ENCODE measurements at places on chromosomes 12 and 14.

GRCh38 chr12:121096199-121096798 lies 36.4 kb upstream of the P2RX7 start:
- no peak for DNase-seq

- no peak for DNase-seq
These were observed 85.7 kb downstream of the BTG1 start for GRCh38 chr12:92059960-92060359.

DNA sequence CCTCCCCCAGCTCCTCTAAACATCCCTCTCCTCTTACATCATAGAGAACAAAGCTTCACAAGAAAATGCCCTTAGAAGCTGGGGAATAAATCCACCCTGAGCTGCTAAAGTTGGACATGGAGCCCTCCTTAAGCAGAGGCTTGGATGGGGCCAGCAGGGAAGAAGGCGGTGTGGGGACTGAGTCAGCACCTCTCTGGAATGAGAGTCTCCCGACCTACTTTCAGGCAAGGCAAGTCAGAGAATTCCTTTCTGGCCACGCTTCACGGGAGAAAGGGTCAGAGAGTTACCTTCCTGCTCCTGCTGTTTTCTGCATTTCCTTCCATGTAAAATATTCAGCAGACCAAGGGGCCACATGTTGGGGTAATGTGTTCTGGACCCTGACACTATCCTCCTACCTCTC lies 113.3 kb upstream of the PRB2 start:
- DNase-seq = no peak

DNA sequence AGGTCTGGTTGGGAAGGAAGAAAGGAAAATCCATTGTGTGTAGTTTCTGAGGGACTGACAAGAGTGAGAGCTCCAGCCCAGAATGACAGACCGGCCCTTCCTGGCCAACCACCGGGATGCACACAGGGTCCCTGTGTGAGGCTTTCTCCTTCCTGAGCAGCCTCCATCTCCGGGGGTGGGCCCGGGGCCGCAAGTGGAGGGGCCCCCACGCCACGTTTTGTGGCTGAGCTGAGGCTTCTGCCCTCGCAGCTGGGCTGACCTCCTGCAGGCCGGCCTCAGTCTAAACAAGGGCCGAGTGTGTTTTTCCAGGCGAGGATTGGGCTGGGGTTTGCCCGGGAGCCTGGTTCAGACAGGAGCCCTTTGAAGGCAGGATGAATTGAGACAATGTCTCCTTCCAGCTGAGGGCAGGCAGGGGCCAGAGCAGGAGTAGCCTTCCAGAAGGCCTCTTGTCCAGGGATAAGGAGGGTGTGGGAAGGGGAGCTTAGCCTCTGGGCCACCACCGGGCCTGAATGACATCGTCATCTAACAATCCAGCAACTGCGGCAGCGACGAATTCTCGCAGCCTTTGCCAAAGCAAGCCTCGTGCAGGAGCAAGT lies 96.5 kb upstream of the NCOR2 start:
- no peak for DNase-seq

DNA sequence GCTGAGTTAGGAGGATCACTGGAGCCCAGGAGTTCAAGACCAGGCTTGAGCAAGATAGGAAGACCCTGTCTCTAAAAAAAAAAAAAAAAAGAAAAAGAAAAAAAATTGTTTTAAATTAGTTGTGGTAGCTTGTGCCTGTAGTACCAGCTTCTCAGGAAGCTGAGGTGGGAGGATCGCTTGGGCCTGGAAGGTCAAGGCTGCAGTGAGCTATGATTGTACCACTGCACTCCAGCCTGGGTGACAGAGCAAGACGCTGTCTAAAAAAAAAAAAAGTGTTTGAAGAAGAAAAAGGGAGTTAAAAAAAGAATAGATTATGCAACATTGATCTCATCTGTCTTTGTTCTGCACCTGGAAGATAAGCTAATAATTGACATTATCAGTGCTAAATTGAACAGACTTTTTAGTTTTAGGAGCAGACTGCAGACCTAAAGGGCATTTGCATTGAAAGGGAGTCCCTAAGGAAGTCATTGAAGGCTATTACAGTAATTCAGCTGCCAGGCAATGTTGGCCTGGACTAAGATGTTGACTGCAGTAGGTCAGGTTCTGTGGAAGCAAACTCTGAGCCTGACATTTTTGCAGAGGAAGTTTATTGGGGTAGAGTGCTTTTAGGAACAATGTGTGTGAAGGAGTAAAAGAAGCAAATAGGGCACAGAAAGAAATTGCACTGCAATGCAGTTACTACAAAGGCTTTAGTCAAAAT lies 215.8 kb downstream of the PCNX1 start:
- DNase-seq = no peak

DNA sequence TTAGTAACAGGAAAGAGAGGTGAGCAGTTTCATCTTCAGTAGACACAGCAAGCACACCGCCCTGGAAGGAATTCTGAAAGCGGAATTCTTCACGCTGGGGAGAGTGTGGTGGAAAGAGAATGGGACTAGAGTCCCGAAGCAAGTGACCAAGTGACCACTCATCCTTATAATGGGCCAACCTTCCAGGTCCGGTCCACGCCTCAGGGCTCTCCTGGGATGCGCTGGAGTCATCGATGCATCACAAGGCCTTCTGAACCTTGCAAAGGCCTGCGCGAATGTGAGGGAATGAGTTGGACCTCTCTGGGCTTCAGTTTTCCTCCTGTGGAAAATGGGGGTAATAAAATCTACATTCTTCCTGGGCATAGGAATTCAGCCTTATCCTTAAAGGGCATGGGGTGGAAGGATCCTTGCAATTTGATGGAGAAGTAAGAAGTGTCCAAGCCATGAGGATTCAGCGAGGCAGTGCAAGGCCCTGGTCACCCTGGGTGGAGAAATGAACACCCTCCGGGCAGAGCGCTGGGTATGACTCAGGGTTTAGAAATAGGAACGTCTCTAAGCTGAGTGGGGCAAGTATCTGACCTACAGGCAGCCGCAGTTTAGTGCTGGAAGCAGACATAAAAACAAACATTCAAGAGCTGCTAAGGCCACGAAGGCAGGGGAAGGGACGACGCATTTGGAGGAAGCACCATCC lies 97.7 kb downstream of the SETD3 start:
- no peak for DNase-seq

- no peak for DNase-seq
These were observed 12.9 kb upstream of the KRAS start for GRCh38 chr12:25263594-25263993.

- no peak for DNase-seq
These were observed 50.9 kb upstream of the E2F7 start for GRCh38 chr12:77116277-77116676.

GRCh38 chr12:48980389-48980952 lies 2.3 kb downstream of the WNT1 start:
- DNase-seq = no peak

Measured in GOT3 (cell line).